Fibroblast of mammary gland (primary cell): ENCODE measurements at places on chromosomes 1 and 21.
A peak's percentile ranks its signal among the peaks of the same experiment; 100 is the strongest.

GRCh38 chr1:230028602-230029223, 38.3 kb upstream of the GALNT2 start:
- DNase-seq: no peak

GRCh38 chr1:111406321-111406768, 21.2 kb downstream of the OVGP1 start:
- DNase-seq: peak; percentile 31

- peak; percentile 96 for DNase-seq
These were observed 187.0 kb downstream of the TPR start for GRCh38 chr1:186188004-186188539.

GRCh38 chr1:104132382-104132973, 382.8 kb downstream of the AMY1C start:
- DNase-seq: peak; percentile 0

DNA sequence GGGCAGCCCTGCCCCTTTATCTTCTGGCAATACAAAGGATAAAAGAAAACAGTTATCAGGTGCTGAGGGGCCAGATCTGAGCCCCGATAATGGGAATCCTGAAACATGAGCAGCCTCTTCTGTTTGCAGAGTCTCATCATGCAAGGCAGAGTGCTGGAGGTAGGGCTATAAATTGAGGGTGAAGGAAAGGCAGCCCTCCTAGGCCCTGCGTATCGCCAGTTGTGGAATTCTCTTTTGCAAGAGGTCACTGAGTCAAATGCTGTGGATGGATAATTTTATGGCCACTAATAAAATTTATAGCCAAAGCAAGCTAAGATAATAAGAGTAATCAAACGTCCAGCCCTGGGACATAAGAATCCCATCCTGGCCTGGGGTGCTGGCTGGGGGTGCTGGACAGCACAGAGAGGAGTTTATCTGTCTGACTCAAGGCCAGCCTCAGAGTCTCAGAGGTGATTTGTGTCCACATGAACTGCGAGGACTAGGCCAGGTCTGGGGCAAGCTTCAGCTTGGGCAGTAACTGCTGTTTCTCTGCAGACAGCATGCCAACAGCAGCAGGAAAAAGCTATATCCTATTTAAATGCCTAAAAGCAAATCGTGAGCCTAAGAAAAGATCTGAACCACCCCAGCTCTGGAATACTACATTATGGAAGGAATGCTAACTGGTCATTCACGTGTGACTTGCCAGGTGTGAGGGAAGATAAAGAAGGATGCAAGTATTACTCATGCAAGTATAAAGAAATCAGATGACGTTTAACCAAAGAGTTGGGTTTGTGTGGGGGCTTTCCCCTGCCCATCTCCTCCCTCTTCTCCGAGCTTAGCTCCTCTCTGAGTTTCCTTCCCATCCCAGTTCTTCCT, 254.8 kb downstream of the KIF26B start:
- DNase-seq: no peak

- DNase-seq: peak; percentile 98
These were observed 3.0 kb upstream of the ID3 start for GRCh38 chr1:23562137-23562876.

GRCh38 chr1:55257958-55258357, 42.8 kb upstream of the USP24 start:
- no peak for DNase-seq

- no peak for DNase-seq
These were observed 20.7 kb upstream of the CHIA start for GRCh38 chr1:111269825-111270406.

- DNase-seq: peak; percentile 50
These were observed 61.7 kb upstream of the PUM1 start for GRCh38 chr1:31127266-31127665.

DNA sequence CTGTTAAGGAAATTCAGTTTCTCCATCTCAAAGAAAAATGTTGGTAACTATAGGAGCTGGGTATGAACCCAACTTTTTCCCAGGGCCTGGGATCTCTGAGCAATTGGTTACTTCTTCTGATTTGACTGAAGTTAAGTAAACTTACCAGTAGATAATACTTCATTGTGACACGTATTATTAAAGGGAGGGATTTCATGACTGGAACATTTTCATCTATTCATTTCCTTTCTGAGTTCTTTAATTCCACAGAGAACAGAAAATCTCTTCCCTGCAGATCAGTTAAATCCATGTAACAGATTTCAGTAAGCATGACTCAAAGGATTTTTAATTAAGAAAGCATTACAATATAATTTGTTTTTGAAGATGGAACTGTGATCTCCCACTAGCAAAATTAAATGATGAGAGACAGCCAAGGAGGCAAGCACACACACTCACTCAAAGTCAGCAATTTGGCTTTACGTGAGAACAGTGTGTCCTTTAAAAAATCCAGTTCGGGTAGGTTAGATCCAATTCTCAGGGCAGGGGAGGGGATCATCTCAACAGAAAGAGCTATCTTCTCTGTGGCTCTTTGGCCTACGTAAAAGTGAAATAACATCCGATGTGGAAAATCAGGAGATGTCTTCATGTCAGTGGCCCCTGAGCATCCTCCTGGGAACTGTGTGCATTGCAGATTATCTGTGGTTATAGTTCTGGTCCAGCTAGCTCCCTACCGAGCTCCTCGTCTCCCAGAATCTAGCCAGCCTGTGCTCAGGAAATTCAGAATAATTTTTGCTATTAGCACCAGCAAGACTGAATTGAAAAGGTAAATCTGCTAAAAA, 10.8 kb upstream of the MYOC start:
- no peak for DNase-seq

DNA sequence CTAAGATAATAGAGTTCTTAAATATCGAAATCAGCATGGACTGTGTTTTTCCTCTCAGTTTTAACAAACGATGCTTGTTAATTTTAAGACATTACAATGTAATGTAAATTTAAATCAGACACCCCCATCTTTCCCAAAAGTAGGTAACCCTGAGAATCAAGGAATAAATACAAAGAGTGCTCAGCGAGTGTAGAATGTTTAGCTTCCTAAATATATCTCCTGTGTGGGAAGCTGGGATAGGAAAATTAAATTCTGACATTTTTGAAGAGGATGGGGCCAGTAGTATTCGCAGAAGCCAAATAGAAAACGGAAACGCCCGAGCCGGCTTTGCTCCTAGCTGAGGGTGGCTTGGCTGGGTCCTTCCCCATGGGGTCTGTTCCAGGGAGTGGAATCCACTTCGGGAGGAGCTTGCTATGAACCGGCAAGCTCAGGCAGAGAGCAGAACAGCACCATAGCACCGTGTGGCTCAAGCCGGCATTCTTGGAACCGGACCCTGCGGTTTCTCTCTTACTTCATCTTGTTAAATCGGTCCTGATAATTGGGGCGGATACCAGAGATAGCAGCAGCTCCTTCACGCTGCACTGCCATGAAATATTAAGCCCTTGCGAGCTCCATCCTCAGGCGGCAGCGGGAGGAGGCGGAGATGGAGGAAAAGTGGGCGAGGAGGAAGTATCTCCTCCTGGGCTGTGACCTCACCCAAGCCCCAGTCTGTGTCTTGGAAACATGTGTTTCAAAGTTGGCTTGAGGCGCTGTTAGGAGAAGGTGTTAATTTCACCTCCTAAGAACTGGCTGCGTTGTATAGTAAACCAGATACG, 24.9 kb downstream of the MAP3K7CL start:
- peak; percentile 78 for DNase-seq

DNA sequence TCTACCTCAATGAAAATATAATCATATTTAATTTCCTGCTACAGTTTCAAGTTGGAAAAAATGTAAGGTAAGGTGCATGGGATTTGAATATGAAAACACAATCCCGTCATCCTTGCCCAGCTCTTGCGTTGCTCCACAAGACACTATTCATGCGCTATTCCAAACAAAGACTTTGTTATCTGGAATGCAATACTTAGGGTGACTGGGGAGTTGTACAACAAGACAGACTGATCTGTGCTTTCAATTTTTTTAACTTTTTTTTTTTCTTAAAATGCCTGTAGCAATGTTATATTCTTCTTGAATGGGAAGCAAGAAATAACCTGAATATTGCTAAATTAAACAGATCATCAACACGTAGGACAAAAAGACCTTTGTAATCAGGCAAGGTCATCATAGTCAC, 1077.2 kb downstream of the TTLL7 start:
- DNase-seq: no peak

- DNase-seq: no peak
These were observed 122.3 kb upstream of the BACE2 start for GRCh38 chr21:41045534-41046268.

- peak; percentile 38 for DNase-seq
These were observed 84.2 kb downstream of the SPATA46 start for GRCh38 chr1:162292422-162292849.

- no peak for DNase-seq
These were observed 65.2 kb downstream of the FAAP20 start for GRCh38 chr1:2129256-2129943.

GRCh38 chr1:7636795-7637526, 134.1 kb upstream of the VAMP3 start:
- DNase-seq: no peak

DNA sequence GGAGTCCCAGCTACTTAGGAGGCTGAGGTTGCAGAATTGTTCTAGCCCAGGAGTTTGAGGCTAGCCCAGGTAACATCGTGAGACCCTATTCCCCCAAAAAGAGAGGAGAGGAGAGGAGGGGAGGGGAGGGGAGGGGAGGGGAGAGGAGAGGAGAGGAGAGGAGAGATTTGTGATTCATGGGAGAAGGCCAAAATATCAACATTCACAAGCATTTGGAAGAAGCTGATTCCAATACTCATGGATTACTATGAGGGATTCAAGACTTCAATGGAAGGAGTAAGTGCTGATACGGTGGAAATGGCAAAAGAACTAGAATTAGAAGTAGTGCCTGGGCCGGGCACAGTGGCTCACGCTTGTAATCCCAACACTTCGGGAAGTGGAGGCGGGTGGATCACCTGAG, 187.8 kb downstream of the EIF4G3 start:
- DNase-seq: no peak

GRCh38 chr1:63238721-63239120, 83.6 kb upstream of the FOXD3 start:
- no peak for DNase-seq

DNA sequence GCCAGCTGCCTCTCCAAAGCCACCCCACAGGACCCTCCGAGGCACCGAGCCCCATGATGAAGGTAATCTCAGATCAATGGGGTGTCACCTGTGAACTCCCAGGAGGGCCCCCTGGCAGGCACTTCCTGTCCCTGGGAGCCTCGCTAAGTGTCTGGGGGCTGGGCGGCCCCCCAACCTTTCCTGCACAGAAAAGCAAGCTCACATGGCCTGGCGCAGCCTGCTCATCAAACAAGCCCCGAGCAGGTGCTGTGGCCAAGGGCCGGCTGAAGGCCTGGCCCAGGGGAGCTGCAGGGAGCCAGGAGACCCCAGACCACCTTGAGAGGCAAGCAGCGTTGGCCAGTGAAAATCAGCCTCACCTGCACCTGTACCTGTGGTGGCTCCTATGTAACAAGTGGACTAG, 2.9 kb downstream of the RIPK4 start:
- DNase-seq: no peak

DNA sequence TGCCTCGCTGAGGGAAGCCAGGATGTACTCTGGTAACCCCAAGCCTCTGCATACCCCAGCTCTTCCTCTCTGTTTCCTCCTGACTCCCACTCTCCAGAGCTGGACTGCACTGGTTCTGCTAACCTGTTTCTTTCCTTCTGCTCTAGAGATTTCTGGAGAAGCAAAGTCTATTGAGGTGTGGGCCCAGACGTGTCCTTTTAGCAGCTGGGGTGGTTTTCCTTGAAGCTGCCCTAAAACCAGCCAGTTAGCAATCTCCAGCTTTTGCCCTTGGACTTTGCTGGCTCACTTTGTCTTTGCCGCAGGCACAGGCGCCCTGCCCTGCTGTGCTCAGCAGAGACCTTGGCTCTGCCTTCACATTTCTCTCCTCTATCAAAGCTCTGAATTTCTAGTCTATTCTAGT, 171.8 kb upstream of the IVNS1ABP start:
- DNase-seq: no peak

GRCh38 chr1:170568197-170568596, 36.2 kb downstream of the GORAB start:
- DNase-seq: no peak

DNA sequence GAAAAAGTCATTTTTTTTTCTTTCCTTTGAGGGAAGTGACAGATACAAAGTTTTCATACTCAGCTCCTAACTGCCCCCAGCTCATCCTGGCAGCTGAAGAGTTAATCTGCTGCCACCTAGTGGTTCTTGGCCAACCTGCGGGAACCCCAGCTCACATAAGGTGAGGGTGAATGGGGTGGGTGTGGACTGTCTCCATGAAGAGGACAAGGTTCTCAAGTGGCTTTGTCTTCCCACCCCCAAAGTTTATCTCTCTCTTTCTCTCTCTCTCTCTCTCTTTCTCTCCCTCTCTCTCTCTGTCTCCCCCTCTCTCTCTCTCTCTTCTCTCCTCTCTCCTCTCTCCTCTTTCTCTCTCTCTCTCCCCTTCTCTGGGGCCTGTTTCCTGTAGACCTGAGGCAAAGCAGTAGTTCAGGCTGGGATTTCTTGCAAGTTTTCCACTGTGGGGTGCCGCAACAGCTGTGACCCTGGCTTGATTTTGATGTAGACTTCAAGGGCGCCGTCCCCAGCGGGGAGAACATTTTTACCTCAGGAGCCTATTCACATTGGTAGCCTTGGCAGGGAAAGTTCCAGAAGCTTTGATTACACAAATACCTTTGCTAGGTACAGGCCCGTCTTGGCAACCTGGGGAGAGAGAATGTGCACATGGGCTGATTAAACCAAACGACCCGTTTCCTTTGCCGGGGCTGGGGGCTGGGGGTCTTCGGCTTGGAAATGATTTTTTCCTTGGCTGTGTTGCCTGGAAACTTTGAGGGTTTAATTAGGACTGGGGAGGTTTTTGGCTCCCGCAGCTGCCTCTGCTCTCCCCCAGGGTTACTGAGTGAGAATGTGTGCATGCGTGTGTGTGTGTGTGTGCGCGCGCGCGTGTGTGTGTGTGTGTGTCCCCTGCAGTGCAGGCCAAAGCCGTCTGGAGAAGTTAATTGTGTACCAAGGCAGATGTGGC, 135.9 kb downstream of the TM2D1 start:
- DNase-seq: peak; percentile 62

- peak; percentile 55 for DNase-seq
These were observed 28.8 kb downstream of the EDN2 start for GRCh38 chr1:41455479-41456332.
